ENCODE measurements at places on chromosomes 12 and 14.

- no peak for DNase-seq
These were observed 385.6 kb downstream of the SYT1 start for GRCh38 chr12:79250186-79250585.

- no peak for DNase-seq
These were observed 150.7 kb downstream of the CAND1 start for GRCh38 chr12:67419810-67420209.

DNA sequence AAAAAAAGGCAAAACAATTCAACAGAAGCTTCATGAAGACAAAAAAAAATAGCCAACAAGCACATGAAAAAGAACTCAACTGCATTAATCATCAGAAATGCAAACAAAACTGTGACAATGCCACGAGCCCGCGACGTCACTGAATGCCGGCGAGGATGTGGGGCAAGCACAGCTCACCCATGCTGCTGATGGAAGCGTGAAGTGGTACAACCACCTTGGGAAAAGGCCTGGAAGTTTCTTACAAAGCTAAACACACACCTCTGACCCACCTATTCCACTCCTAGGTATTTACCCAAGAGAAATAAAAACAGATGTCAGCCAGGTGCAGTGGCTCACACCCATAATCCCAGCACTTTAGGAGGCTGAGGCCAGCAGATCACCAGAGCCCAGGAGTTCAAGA is 10.5 kb downstream of the BTBD6 start:
- no peak for DNase-seq

GRCh38 chr14:67151082-67151666 is 38.1 kb upstream of the GARIN2 start:
- DNase-seq: no peak

GRCh38 chr14:49986343-49987014 is 93.6 kb downstream of the ARF6 start:
- DNase-seq: no peak

- DNase-seq: no peak
These were observed 36.8 kb upstream of the SPTSSA start for GRCh38 chr14:34498684-34499412.

DNA sequence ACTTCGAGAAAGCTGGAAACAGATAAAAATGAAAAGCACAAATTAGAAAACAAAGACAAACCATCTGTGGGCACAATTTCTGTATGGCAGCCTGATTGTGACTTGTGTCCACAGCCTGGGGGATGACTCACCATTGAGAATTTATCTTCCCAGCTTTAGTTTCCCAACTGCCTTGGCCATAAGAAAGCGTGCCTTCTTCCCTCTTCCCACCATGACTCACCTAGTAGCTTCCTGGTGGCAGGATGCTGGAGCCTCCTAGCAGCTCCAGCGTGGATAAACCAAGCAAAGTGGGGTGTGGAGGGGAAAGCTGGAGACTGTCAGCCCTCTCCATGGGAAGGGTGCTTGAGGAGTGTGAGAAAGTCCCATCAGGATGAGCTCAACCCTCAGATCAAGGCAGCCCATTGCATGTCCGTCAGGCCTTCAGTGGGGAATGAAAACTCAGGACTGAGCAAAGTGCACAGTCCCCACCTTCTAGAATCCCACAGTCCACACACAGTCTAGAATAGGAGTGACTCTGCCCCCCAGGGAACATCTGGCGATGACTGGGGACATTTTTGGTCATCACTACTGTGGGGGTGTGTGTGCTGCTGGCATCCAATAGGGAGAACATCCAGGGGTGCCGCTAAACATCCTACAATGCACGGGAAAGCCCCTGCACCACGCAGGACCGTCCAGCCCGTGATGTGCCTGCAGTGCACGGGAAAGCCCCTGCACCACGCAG is 22.4 kb upstream of the SERPINA6 start:
- no peak for DNase-seq

GRCh38 chr12:89038831-89039512 is 313.3 kb downstream of the DUSP6 start:
- no peak for DNase-seq

- DNase-seq: no peak
These were observed 708 bp downstream of the FNTB start for GRCh38 chr14:64987438-64987767.

- DNase-seq: no peak
These were observed 762 bp downstream of the PPP2R5E start for GRCh38 chr14:63542231-63542999.

DNA sequence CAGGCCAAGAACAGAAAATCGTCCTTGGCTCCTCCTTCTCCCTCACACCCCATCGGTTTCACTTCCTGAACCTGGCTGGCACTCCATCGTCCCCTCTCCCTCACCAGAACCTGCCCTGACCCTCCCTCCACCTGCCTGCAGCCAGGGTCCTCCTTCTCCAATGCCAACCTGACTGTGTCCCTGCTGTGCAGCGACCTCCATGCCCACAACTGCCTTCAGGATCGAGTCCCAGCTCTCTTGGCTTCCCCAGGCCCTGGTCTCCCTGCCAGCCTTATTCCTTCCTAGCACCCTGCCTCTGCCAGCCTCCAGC is 19.8 kb downstream of the HVCN1 start:
- peak; percentile 35 for DNase-seq

DNA sequence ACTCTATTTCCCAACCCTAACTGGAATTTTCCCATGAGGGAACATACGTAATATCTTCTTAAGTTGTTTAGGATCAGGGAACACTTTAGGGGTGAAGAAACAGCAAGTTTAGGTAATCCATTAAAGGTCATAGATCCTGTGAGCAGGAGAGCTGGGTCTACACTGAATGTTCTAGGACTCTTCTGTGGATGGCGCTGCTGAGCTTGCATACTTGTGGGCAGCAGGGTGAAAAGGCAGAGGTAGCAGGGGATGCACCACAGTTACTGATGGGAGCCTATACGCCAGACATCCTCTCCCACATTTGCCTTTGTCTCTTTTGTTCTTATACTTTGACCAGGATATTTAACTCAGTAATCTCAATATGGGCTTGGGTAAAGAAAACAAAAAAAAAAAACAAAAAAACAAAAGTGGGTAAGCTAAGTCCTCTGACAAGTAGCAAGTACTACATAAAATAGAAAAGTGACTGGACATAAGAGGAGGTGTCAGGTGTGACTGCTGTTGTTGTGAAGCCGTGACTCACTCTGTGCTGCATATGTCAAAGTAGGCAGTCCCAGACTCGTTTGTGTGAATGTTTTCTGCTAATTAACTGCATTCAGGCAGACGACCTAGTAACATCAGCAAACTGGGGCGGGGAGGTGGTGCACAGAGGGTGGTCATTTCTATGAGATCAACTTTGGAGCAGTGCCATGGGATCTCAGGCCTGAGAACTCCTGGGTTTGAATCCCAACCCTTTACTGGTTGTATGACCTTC is 31.6 kb downstream of the NEUROD4 start:
- no peak for DNase-seq

- no peak for DNase-seq
These were observed 7.4 kb downstream of the DEGS2 start for GRCh38 chr14:100152091-100152490.

DNA sequence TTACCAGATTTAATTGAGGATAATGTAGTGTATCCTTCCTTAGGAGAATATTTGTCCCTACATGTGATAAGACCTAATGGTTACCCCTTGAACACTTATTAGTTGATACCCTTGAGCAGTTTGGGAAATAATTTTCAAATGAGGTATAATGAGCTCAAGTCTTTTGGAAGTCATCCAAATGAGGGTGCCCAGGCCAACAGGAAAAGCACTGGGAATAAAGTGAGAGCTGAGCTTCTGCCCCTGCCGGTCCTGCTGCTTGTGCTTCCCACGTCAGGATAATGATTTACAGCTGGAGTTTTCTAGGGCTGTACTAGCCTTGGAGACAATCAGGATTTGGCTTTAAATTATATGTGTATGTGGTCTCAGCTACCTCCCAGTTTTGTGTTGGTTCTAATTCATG is 178.8 kb upstream of the FRMD6 start:
- no peak for DNase-seq

DNA sequence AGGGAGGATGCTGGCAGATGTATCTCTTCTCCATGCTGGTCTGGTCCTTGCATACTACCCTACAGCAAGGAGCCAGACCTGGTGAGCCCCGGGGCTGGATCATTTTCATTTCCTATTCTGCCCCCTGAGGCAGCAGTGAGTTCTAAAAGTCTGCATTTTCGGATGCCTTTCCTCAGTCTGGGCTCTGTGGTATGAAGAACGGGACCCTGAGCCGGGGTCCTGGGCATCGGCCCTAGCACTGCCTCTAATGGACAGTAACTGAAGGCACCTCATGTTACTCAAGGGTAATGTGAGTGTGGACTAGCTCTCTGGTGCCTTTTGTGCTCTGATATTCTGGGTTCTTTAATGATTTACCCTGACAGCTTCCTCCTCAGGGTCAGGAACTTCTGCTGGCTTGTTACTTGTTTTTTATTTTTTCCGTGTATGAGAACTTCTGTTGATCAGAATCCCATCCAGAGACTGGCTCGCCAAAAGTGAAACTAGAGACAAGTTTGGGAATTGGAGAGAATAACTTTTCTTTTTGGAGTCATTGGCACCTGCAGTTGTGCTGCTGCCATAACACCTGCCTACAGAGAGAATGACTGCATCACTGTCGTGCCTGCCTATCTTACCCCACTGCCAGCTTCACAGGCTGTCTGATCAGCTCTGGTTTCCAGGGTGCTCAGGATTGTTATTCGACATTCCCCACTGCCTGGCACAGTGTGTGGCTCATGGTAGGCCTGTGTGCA is 62.3 kb downstream of the SUSD6 start:
- DNase-seq: no peak

DNA sequence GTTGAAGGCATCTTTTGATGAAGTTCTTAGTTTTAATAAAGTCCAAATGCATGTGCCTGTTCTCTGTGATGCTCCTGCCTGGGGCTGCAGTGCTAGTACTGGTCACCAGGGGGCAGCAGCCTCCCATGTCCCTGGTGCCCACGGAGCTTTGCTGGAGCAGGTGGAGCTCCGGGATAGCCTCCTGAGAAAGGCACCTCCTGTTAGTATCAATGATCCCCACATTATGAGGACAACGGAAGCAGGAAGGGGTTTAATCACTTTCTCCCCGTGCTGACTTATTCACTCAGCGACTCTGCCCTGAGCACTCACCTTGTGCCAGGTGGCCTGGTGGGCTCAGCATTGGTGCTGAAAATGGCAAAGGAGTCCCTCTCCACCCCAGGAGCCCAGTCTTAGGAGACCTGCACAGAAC is 123.0 kb upstream of the PZP start:
- peak; percentile 63 for DNase-seq

DNA sequence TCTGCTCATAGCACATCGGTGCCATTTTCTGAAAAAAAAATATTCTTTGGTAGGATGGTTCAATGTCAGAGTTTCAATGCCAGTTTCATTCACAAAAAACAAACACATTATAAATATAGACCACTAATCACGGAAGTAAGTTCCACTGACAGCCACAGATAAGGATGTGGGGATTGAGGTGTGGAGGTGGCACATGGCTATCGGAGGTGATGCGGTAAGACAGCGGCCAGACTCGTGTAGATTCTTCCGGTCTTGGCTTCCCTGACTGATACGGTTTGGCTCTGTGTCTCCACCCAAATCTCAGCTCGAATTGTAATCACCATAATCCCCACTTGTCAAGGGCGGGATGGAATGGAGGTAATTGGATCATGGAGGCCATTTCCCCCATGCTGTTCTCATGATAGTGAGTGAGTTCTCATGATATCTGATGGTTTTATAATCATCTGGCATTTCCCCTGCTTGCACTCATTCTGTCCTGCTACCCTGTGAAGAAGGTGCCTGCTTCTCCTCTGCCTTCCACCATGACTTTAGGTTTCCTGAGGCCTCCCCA is 693.4 kb downstream of the VRK1 start:
- DNase-seq: peak; percentile 24
